ENCODE measurements at places on chromosomes 2 and 18.

- no peak for DNase-seq
These were observed 173.7 kb downstream of the ACKR3 start for GRCh38 chr2:236743039-236743920.

DNA sequence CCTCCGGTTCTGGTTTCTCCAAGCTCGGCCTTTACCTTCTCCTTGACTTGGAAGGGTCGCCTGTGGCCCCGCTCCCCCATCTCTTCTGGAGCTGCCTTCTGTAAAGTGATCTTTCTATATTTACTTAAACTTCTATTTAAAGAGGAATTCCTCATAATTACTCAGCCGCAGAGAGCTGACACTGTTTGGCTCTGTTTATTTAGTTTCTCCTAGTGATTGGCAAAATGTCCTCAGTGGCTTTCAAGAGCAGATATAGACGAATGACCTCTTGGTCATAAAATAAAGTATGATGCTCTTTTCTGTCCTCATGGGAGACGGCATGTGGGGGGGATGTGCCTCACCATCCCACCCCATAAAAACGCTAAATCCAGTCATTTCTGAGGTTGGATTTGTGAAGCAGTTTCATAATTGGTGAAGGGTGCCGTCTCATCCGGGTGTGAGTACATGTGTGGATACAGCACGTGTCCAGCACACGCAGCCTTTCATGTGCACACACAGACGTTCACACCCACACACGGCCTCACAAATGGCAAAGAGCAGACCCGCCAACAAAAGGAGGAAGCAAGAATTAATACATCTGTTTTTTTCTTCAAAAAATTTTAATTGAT is 43.4 kb upstream of the SMAD7 start:
- no peak for DNase-seq

DNA sequence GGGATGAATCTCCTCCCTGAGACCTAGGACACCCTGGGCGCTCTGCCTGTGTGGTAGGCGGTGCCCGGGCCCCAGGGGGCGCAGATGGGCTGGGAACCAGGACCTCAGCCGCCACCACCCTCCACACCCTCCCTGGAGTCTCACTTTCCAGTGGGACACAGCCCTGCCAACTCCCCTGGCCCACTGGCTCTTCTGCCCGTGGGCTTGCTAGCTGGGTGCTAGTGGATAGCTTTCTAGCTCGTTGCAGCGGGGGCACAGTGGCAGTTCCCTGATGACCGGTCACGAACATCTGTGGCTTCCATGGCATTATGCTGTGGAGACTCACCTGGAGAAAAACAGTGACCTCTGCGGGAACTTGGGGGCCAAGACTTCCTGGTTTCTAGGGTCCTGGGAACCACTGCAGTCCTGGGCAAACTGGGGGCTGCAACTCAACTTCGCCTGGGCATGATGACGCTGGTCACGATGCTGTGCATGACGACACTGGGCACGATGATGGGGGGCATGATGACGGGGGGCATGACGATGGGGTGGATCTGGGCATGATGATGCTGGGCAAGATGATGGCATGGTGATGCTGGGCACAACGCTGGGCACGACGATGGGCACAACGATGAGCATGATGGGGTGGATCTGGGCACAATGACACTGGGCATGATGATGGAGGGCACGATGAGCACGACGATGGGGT is 31.0 kb upstream of the ALLC start:
- DNase-seq: no peak

GRCh38 chr2:106642679-106643078 is 155.5 kb downstream of the CD8B2 start:
- DNase-seq: no peak

GRCh38 chr2:189111063-189111715 is 68.4 kb downstream of the COL5A2 start:
- DNase-seq: no peak

DNA sequence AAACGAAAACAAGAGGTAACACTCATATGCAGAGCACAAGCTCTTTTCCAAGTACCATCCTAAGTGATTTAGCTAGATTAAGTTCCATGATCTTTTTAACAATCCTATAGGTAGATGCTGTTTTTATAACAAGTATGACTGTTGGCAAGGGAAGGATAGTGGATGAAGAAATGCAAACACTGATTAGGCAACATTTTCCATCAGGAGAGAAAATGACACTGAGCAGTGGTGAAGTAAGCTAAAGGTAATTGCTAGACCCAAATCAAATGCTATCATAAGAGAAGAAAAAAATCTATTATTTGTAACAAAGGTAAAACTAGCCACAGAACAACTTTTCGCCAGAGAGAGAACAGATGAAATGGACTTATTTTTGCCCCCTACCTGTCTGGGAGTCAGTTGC is 34.3 kb upstream of the BARD1 start:
- no peak for DNase-seq

GRCh38 chr2:160375802-160376469 is 117.7 kb downstream of the RBMS1 start:
- no peak for DNase-seq

GRCh38 chr2:60641811-60642788 is 88.6 kb upstream of the BCL11A start:
- DNase-seq: peak; percentile 46

GRCh38 chr18:11751341-11752115 is 62.5 kb downstream of the GNAL start:
- no peak for DNase-seq

- no peak for DNase-seq
These were observed 35.5 kb downstream of the RPRD1A start for GRCh38 chr18:36031903-36032302.

GRCh38 chr2:170505631-170506275 is 209.4 kb upstream of the SP5 start:
- no peak for DNase-seq

DNA sequence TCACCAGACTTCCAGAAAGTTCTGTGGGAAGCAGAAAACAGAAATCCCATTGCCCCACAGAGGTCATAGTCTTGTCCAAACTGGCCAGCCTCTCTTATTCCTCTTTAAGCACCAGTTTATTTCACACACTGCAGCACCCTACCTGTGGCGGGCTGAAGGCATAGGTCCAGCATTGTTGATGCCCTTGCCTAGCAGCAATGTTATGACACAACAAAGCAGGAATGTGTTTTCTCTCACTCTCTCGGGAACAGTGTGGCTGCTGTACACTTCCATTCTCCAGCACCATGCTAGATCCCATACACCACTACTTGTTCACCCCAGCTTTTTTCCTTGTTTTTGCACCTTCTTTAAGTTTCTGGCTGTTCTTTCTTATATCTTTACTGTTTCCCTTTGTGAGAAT is 181.6 kb downstream of the DNAH6 start:
- no peak for DNase-seq

DNA sequence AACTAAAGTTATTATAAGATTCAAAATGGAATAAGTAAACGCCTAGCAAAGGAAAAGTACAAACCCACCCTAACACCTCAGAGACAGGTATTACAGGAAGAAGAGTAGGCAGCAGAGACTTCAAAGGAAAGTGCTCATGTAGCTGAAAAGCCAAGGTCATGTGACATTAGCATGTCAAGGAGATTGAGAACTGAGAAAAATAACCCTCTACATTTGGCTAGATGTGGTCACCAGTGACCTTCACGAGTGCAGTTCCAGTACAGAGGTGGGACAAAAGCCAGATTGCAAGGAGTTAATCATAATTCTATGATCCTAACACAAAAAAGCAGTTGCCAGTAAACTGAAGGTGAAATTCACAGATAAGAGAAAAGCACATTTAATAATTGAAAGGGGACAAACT is 252.7 kb downstream of the ZEB2 start:
- peak; percentile 50 for DNase-seq

DNA sequence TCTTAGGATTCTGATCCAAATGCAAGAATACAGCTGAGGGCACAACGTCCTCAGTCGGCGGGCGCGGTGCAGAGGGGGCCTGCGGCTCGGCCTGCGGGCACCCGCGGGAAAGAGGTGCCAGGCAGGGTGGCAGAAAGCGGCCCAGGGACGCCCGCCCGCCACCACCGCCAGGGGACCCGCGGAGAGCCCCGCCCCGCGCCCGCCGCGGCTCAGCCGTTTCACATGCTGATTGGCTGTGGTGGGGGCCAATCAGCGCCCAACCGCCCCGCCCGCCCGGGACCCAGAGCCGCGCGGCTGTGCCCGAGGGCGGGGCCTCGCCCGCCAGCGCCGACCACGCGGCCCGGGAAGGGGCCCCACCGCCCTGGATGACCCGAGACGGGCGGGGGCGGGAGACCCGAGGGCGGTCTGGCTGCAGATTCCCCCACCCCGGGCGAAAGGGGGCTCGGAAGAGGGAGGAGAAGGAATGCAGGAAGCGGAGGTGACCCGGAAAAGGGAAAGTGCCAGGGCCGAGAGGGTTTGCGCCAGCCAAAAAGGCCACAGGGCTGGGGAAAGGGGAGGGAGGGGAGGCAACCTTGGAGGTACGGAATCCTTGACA is 8.0 kb downstream of the IRS1 start:
- peak; percentile 99 for DNase-seq

- peak; percentile 38 for DNase-seq
These were observed at the start of gene SIX2 for GRCh38 chr2:45009303-45009927. Gene SIX2 (minus strand): TSS chr2:45009452. CDS start chr2:45009110, 342 bp downstream.

- DNase-seq: no peak
These were observed 483 bp upstream of the FHL2 start for GRCh38 chr2:105399207-105399861.

- no peak for DNase-seq
These were observed 7.8 kb upstream of the NT5DC4 start for GRCh38 chr2:112712903-112713584.

DNA sequence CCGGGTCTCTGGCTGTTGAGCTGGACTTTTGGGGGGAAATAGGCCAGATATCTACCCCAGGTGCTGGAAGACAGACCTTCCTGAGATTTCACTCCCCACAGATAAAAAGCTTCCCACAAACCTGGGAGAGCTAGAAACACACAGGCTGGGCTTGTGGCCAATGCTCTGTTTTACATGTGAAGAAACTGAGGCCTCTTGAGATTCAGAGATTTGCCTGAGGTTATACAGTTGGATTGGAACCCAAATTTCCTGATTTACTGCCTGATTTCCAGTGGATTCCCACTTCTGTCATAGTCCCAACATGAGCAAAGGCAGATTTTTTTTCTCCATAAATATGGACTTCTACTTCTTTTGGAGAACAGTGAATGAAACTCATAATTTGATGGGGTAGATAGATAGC is 360.2 kb downstream of the SETBP1 start:
- no peak for DNase-seq

GRCh38 chr18:49677081-49677480 is 115.2 kb downstream of the LIPG start:
- no peak for DNase-seq

DNA sequence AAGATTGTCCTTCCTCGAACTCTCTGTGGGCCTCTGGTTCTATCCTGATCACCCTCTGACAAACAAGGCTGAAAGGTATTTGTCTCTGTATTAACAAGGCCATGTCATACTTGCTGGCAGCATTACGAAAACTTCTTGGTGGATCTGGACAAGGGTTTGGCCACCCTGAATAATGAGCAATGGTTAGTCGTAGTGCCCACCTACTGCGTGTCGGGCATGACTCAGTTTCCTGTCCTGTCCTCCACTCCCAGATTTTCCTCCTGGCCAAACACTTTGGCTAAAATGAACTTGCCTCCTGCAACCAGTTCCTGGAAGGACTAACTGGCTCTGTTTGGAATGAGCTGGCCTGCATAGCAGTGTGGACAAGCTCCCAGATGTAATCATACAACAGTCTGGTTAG is 198.5 kb upstream of the SMIM21 start:
- DNase-seq: no peak

DNA sequence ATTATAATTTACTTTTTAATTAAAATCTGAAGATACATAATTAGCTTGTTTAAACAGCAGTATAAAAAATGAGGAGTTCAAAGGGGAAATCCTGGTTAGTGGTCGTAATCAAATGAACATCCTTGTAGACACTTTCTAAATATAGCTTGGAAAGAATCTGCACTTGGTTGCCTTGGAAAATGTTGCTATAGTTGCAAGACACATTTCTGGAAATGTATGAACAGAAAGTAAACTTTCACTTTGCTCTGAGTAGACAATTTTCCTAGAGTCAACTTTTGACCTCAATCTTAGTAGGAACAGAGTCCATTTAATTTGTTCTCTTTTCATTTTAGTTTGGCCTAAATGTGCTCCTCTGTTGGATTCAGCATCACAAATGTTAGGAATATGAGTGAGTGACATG is 38.3 kb downstream of the GCA start:
- DNase-seq: no peak

GRCh38 chr2:149860276-149860921 is 272.8 kb upstream of the MMADHC start:
- no peak for DNase-seq

DNA sequence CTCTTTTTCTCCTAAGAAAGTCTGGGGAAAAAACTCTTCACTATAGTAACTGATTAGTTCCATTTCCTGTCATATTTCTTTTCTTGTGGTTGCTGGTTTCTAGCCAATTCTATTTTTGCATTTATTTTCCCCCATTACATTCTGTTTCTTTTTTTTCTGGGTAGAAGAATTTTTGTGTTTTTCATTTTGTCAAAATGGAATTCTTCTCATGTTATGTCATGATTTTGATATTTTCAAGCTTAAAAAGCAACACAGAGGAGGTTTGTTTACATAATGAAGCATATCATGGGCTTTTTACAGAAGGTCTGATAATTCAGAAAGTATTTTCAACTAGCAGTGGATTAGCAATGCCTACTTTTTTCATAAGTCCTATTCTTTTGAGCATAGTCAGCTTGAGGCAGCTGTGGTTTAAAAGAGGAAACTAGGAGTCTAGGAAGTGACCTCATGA is 102.0 kb downstream of the MAP2 start:
- DNase-seq: no peak

DNA sequence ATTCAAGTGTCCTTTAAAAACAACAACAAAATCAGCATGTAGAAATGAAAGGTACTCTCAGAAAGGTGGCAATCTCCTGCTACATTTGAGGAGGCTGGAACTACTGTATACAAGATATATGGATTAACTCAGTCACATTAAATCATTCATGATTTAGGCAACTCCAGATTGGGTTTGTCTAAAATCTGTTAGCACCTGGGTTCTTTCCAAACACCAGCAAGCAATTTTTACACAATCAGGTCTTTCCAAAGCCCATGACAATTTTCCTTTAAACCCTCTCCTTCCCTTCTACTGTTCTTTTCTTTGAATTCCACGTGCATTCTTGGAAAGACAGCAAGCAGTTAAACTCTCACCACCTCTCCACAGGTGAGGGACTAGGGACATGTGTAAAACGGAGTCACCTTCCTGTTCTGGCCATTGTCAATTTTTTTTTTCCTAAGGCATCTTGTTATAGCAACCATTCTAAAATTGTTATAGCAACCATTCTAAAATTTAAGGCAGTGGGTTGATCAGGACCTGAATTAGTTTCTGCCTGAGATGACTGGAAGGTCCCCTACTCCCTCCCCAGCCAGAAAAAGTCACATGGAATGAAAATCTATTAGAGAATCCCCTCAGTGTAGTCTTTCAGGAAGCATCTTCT is 113.9 kb downstream of the ANKRD44 start:
- no peak for DNase-seq

DNA sequence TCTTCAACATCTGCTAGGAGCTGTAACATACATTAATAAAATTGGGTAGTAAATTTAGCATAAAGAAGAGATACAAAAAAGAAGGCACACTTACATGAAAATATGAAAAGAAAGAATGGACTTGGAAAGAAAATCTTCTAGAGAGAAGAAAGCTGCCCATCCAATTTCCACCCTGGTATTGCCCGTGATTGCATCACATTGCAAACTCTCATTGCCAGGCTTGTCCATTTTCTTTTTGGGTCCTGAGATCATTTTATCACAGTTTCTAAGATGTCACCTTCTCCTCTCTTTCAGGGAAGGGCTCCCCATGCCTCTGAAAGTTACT is 321.5 kb downstream of the RND3 start:
- DNase-seq: no peak

GRCh38 chr2:169464882-169465281 is 14.4 kb upstream of the BBS5 start:
- DNase-seq: no peak

GRCh38 chr2:224449212-224450147 is 47.6 kb upstream of the FAM124B start:
- DNase-seq: peak; percentile 26

Data from GM10248 (cell line).